ENCODE measurements at places on chromosomes 1 and 21.

GRCh38 chr1:63827411-63828321 lies 53.8 kb downstream of the ROR1 start:
- DNase-seq: no peak

DNA sequence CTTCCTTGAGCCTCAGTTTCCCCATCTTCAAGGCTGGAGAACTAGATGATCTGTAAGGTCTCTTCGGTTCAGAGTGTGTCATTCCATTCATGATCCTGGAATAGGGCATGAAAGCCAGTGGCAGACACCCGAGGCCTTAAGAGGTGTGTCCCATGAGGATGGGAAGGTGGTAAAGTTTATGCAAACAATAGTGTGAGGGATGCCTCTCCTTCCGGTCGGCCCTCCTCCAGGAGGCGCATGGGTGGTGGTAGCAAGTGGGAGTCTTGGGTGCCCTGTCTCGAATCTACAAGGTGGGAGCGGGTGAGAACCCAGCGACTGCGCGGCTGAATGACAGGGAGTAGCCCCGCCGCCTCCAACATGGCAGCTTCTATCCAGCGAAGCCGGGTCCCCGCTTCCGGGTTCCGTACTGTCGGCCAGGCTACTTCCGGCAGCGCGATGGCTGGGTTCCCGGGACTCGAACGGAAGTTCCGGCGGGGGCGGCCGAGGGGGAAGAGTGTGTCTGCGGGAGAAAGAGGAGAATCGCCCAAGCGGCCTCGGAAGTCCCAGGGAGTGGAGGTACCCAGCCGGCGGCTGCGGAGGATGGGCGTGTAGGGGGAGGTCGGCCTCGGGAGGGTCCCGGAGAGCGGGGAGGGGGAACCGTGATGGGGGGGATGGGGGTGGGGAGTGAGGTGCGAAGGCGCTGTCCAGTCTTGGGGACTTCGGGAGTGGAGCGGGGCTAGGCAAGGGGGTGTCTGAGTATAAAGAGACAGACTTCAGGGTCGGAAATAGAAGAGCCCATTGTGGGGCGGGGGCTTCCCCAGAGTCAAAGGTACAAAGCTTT lies at the start of gene LYPLA2:
LYPLA2 (plus strand) TSS at position 450 of the 820 bp plus-strand sequence. CDS start 1,538 bp downstream, outside the sequence.
- peak; percentile 91 for DNase-seq

GRCh38 chr1:55926906-55927471 lies 652.4 kb downstream of the PLPP3 start:
- no peak for DNase-seq

- DNase-seq: no peak
Observed at GRCh38 chr1:53583868-53584776, 124.9 kb downstream of the DMRTB1 start.

DNA sequence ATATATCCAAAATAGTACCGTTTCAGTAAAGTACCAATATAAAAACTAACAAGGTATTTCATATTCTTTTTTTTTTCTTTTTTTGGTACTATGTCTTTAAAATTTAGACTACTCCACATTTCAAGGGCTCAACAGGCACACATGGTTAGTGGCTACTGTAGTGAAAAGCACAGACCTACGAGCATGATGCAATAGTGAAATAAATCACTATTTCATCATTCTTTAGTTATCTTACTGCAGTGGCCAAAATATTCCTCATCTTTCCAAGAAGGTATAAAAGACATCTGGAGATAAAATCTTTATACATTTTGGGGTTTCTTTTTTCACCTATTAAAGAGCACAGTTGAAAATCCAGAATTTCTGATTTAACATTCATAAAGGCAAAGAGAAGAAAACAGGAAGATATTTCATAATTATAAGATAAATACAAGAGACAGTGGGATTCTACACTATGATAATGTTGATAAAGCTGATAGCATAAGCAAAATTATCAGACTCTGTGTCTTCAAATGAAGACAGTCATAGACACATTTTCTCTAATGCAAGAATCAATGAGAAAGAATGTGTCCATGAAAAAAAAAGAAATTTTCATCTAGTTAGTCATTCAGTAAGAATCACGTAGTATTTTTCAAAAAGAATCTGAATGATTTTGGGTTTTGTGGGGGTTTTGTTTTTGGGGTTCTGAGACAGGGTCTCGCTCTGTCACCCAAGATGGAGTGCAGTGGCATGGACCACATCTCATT lies 41.9 kb downstream of the CEP170 start:
- peak; percentile 11 for DNase-seq

DNA sequence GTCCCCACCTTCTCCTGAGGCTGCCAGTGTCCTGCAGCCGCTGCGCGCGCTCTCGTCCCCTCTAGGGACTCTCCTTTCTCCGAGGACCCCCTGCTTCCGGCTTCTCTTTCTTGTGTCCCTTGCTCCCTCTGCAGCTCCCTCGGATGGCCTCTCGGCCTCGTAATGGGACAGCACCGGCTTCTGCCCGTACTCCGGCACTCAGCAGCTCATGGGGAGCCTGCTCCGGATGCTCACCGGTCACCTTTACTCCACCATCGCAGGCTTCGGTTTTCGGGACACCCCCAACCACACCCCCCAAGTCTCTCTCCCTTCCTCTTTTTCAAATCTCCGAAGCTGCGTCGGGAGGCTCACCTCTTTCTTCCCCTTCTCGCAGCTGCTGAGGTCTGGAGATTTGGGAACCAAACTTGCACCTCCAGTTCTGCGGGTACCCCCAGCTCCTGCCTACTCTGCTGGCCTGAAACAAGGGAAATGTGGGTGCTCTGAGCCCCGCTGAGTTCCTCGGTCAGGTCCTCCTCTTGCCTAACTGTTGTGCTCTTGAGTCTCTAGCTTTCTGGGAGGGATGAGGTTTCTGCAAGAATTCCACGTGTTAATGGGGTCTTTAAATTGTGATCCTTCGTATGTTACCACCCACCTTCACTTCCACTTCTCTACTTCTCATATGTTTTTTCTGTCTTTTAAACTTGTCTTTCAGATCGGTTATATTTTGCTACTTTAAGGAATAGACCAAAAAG lies 930 bp downstream of the CDC14A start:
- DNase-seq: peak; percentile 13

- DNase-seq: no peak
Observed at GRCh38 chr1:86640161-86640670, 64.2 kb upstream of the SH3GLB1 start.

DNA sequence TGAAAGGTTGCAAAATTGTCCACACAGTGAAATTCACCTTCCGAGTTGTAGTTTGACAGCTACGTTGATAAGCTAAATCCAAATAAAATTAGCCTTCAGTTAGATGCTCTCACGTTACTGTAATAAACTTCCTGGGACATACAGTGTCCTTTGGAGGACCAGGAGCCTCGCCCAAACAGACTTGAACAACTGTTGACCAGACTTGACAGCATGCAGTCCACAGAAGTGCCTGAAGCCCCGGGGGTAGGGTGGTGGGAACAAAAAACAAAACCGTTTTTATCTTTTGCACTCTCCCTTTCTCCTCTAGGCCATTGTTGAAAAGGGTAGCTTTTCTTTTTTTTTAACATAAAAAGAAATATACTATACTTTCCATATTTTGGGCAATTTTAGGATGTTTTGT lies 172.8 kb upstream of the SAMSN1 start:
- DNase-seq: no peak

GRCh38 chr1:143691971-143692529 lies 279.7 kb downstream of the FAM72C start:
- DNase-seq: no peak

DNA sequence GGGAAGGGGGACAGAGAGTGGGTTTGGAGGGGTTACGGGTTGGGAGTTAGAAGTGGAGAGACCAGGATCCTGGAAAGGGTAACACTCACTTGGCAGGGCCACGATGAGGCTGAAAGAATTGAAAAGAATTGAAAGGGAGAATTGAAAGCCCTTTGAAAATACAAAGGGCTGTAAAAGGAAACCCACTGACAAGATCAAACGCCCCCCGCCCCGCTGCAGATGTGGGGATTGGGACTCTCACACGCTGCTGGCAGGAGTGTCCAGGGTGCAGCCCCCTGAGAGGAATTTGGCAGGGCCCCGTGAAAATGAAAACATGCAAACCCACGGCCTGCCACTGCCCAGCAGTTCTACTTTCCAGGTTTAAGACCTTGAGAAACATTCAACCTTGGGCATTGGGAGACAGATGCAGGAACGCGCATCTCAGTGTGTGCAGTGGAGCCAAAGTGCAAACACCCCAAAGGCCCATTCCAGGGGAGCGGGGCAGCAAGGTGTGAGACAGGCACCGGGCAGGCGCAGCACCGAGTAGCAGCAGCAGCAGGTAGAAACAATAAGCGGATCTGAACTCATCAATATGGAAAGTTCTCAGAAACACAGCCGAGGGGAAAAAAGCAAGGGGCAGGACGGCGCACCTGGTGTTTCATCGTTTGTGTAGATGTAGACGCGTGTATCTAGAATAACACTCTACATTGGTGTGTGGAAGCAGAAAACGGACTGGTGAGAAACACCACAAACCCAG lies 8.3 kb upstream of the TNFRSF1B start:
- DNase-seq: no peak

- DNase-seq: no peak
Observed at GRCh38 chr1:230717251-230717650, 3.3 kb upstream of the AGT start.

DNA sequence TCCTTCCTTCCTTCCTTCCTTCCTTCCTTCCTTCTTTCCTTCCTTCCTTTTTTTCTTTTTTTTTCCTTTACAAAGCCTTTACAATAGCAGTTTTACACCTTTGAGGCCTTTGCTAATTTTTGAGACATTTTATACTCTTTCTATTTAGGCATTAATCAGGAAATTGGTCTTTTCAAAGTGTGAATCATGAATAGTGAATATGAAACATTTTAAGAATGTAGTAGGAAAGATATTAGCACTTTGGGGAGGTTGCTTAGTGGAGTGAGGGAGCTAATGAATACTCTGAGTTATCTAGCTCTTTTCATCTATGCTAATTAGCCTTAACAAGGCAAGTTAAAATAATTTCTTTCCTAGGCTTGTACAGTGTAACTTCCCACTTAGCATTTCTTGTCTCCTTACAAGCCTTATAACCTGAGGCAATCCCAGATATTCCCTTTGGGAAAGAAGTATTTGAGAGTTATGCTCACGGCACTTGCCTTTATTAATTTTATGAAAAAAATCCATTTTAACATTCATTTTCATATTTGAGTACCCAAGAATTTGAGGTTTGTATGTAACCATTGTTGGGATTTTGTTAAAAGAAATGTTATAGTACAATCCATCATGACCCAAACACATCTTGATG lies 122.6 kb downstream of the NTNG1 start:
- DNase-seq: no peak

DNA sequence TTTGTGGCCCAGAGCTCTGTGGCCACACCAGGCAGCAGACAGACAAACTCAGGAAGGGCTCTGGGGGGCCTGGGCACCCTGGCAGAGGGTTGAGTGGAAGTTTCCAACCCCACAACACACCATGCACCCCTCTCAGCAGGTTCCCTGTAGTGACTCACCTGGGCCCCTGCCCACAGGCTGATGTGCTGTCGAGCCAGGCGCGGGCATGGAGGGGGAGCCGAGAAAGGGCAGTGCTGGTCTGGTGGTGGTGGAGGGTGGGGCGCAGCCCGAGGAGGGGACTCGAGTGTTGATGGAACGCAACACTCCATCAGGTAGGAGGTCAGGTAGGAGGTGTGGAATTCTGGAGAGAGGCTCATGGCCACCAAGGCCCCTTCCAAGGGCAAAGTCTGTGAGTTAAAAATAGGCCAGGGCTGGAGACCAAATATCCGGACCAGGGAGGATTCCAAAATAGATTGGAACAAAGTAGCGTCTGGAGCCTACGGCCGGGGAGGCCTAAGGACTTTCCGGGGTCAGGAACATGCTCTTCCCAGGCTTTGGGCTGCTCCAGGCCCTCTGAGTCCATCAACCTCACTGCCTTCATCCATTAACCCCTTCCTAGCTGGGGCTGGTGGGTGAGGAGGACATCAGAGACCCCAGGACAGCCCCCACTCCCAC lies 191.5 kb upstream of the AJAP1 start:
- no peak for DNase-seq

DNA sequence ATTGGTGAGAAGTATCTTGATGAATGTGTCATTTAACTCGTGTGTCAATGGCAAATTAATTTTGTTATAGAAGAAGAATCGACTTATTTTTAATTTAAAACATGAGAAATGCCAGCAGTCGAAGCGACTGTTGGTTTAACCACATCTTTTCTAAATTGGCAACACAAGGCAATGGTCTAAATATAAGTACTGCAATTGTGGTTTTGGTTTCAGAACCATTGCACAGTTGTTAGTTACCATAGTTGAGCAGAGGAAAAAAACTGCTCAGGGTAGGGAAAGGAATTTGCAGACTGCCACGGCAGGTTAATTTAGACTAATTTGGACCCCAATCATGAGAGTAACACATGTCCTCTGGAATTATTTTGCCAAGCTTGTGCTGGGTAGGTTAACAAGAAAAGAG lies 185.6 kb upstream of the RUNX1 start:
- DNase-seq: no peak

DNA sequence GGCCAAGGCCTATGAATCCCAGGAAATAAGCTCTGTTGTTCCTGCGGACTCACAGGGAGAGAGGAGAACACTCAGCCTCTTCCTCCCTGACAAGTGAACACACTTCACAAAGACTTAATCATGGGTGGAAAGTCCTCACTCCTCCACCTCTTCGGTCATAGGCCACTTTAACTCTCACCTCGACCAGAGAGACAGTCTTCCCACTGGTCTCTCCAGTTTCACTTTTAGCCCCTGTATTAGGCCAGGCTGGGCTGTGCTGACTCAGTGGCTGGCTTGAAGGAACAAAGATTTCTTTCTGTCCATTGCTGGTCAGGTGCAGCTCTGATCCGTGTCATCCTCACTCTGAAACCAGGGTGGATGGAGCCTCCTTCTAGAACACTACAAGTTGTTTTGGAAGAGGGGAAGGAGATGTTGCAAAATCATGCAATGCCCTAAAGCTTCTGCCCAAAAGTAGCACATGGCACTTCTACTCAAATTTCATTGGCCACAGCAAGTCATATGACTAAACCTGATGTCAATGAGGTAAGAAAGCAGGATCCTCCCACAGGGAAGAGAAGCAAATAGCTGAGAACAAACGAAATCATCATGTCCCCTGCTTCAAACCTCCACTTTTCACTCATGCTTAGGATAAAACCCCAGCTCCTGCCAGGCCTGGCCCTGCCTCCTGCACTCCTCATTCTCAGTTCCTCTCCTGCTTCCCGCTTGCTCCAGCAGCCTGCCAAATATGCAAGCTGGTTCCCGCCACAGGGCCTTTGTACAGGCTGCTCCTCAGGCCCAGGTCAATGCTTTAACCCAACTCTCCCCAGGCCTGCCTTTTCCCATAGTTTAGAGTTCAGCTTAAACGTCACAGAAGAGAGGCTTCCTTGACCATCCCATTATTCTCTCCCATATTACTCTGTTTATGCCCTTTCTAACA lies 150.5 kb upstream of the RUNX3 start:
- DNase-seq: no peak

- DNase-seq: no peak
Observed at GRCh38 chr1:158145173-158145719, 35.4 kb upstream of the CD1D start.
